Smooth muscle cell of the brain vasculature (primary cell): ENCODE measurements at places on chromosomes 4 and X.

GRCh38 chr4:1243451-1244080, 5.4 kb downstream of the CTBP1 start:
- no peak for DNase-seq

DNA sequence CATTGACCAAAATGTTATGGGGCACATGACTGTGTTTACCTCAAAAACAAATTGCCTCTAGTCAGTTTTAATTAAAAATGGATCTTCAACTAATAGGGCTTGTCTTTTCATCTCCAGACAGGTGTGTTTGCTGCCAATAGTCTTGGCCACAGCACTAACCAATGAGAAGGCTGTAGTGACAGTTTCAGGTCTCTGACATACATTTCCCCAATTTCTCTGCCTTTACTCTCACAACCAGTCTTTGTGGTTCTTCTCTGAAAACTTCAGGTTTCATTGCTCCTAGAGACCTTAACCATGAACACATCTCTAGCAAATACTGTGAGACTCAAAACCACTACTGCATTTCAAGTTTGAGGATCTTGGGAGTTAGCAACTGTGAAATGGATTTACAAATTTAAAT, 3.5 kb upstream of the EDNRA start:
- no peak for DNase-seq

DNA sequence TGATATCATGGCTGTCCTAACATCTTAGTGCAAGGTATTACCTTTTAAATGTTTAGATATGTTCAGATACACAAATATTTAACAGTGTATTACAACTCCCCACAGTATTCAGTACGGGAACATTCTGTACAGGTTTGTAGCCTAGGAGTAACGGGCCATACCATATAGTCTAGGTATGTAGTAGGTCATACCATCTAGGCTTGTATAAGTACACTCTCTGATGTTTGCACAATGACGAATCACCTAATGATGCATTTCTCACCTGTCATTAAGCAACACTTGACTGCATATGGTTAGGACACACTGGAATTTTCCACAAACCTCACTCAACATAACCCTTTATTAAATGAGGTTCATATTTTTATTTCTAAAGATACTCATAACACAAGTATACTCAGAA, 67.7 kb downstream of the THOC2 start:
- no peak for DNase-seq

DNA sequence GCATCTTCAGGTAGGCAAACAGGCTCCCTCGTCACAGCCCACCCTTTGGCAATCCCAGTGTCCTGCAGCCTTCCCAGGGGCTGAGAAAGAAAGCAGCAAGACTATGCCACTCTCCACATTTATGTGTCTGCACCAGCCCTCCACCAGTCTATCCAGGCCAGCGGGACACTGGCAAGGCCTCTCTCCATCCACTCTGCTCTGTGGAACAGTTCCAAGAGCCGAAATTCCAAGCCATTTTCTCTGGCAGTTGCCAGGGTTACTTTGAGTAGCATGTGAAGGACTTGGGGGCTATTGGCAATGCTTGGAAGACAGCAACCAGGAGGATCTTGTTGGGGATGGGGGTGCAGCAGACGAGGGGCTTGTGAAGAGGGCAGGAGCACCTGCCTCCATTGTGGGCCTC, 52.1 kb downstream of the TSC22D3 start:
- no peak for DNase-seq

DNA sequence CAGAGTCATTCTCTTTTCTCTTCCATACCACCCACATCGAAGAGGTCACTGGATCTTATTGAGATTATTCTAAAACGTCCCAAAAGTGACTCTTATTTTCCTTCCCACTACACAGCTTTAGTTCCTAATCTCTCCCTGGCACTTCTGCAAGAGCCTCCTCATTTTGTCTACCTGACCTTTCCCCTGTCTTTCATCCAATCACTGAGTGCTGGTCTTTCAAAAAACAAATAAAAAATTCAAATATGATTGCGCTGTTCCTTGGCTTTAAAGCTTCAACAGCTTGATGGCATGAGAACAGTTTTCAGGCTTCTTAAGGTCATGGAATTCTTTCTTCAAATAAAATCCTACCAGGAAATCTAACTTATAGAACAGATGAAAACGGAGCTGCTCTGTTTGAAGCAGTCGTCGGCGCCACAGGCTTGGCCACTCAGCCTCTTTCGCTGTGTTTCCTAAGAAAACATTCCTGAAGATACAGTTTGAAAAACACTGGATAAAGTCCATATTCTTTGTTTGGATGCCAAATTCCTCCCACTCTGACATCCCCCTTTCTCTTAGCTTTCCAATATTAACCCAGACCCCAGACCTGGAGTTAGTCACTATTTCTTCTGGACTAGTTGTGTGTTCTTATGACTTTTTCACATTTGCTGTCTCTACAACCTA, 12.5 kb downstream of the SYTL5 start:
- DNase-seq = peak; percentile 36

DNA sequence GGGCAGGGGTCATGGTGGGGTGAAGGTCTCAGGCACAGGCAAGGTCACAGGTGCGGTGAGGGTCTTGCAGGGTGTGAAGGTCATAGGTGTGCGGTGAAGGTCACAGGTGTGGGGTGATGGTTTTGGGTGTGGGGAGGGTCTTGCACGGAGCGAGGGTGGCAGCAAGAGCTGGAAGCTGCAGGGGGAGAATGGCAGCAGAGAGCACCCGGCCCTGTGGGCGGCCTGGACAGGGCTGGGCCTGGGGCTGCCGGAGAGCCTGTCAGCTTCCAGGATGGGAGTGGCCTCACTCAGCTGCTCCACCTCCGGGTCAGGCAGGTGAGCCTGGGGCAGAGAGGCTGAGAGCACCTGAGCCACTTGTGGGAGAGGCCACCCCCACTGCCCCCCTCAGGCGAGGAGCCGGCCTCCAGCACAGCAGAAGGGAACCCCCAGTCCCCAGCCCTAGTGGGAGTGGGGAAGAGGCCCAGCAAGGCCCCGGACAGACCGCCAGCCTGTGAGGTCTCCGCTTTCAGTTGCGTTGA, 1.5 kb downstream of the MSANTD1 start:
- DNase-seq = no peak

- no peak for DNase-seq
These were observed 11.4 kb upstream of the CITED1 start for GRCh38 chrX:72317139-72317538.

DNA sequence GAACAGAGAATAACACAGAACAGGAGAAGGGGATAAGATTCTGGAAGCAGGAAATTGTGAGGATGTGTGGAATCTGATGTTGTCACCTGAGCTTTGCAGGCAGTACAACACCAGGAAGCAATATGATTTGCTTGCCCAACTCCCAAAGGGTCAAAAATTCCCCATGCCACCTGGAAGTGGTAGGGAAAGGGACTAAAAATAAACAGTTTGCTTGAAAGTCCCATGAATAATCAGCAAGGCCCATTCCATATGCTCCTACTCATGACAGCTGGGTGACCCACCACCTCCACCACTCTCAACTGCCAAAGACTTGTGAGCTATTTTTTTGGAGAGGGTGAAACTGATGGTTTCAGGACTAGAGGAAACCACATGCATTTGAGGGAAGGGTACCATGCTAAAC, 168.4 kb downstream of the KCNIP4 start:
- DNase-seq = no peak
